NCI-H748 treated with DMSO at 0.1 percent for 48 hours (cell line): ENCODE measurements at places on chromosomes 11 and 22.

DNA sequence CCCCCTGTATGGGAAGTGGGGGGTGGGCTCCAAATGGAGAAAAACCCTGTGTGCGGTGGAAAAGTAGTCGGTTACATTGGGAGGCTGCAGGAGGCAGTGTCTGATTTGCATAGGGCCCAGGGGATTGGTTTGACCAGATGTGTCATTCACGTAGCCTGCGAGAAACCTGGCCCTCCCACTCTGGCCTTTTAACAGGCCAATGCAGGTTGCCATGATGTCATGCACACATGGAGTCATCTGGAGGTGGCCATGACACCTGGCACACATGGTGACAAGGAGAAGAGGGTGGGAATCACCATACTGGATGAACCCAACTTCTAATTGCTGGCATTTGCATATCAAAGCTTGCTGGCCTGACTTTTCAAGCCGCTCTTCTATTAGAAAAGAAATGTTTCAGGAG, 50.6 kb downstream of the FAM181B start:
- no peak for DNase-seq

DNA sequence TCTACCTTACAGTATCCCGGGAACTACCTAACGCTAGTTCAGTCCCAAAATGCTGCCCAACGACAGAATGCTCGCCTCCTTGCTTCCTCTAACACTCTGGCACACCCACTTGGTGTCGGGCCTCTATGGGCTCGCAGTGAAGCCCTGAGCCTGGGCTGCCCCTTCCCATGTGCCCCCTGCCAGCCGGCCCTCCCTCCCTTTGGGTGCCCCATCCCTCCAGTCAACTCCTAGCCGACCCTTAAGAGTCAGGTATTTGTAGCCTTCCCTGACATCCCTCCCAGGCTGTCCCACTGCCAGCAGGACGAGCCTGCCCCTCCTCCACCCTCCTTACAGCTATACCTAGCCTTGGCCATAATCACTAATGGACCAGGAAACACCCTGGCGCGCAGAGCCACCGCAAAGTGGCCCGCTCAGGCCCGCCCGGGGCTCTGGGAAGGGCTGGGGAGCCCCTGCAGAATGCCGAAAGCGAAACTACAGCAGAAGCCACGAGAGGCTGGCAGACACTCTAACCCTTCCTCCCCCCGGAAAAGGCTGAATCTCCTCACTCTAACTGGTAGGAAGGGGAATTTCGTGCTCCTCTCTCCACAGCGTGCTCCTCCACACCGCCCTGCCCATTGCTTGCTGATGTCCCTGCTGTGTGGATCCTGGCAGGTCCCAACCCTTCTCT, 8.2 kb downstream of the CBX7 start:
- no peak for DNase-seq

DNA sequence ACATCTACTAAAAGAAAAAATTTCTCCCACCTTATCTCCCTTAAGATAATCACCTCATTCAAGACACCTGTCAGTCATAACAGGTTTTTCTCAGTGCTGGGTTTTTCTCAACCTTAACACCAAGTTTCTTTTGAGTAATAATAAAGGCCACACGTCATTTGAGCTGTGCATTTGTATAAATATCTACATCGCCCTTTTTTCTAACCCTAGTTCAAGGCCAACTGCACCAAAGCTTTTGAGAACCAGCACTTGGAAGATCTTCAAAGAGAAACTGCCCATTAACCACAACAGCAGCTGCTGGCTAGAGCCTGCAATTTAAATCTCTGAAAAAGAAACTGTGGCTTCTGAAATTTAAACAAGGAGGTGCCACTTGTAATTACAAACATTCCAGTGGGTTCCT, 6.9 kb downstream of the CADM1 start:
- DNase-seq = no peak

DNA sequence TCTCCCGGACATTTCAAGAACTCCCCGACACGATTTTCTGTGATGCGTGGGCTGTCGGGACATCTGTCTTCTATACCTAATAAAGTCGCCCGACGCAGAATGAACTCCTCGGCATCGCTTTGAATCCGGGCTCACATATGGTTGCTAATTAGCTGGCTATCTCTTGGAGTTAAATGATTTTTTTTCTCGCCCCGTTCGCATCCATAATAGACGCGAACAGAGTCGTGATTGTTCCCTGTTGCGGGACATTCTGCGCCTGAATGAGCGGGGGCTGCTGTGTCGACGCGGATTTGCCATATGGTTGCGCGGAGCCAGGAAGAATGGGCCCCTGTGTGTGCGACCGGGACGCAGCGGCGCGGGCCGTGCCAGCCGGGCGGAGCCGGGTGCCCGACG, 16.4 kb downstream of the CDKN1C start:
- no peak for DNase-seq

GRCh38 chr11:69353696-69354544, 60.0 kb downstream of the MYEOV start:
- no peak for DNase-seq

DNA sequence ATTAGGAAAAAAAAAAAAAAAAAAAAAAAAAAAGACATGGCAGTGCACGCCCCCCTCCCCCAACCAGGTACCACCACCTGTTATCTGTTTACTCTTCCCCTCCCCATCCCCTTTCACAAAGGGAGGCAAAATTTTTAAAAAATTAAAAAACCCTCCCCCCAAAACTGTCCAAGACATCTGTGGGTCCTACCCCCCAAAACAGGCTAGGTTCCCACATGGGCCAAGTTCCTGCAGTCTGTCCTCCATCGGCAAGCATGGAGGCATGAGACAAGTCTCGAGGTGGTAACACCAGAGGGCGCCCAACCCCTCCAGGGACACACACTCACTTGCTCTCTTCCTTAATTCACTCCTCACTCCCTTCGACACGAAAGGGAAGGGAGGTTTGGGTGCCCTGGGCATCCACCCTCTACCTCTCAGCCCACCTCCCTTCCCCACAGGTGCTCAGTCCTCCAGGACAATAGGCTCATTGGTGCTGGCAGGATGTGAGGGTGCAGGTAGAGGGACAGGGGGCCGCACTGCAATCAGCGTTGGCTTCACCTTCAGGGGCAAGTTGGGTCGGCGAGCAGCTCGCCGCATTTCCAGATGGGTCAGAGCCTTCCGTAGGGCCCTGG, 2.2 kb upstream of the TUT1 start:
- peak; percentile 48 for DNase-seq

- no peak for DNase-seq
These were observed 20.1 kb downstream of the ADA2 start for GRCh38 chr22:17199003-17199731.

DNA sequence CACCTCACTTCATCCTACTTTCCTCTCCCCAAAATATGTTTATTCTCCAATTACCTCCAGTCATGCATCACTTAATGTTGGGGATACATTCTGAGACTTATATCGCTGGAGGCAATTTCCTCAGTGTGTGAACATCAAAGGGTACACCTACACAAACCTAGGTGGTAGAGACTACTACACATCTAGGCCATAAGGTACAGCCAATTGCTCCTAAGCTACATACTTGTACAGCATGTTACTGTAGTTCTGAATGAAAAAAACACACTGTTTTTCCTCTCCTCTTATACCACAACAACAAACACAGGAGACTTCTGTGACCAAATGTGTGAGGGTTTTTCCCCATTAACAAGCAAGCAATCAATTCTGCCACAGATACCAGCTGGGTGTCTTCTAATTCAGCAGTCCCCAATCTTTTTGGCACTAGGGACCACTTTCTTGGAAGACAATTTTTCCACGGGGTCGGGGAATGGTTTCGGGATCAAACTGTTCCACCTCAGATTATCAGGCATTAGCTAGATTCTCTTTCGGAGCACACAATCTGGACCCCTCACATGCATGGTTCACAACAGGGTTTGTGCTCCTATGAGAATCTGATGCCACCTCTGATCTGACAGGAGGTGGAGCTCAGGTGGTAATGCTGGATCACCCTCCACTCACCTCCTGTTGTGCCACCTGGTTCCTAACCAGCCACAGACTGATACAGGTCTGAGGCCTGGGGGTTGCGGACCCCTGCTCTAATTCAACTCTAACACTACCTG, 5.2 kb downstream of the KLHL22 start:
- DNase-seq = no peak

GRCh38 chr11:68498903-68499883, 38.6 kb downstream of the PPP6R3 start:
- DNase-seq = no peak

- no peak for DNase-seq
These were observed 95.8 kb downstream of the ADAMTS15 start for GRCh38 chr11:130544266-130544665.

DNA sequence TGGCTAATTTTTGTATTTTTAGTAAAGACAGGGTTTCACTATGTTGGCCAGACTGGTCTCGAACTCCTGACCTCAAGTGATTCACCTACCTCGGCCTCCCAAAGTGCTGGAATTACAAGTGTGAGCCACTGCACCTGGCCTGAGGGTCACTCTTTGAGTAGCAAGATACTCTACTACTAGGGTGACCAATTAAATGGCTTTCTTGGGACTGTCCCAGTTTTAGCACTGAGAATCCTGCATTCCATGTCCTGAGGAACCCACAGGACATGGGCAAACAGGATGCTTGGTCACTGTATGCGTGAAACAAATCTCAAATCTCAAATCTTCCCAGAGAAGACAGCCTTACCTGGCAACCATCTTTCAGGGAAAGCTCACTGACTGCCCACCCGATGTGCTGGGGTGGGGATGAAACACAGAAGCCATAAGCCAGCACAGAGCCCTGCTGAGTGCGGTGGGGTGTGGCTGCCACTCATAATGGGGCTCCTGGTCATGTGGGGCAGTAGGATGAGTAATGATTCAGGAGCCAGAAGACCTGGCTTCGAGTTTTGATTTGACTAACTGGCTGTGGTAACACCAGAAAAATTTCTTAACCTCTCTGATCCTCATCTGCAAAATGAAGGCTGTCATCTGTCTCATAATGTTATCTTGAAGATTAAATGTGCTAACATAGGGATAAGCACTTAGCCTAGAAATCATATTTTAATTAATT, 11.5 kb downstream of the CLMP start:
- no peak for DNase-seq

GRCh38 chr11:57491371-57492061, 24.0 kb downstream of the SLC43A1 start:
- DNase-seq = no peak

- no peak for DNase-seq
These were observed 36.6 kb downstream of the SLC25A17 start for GRCh38 chr22:40782521-40782920.

GRCh38 chr11:100203789-100204188, 483.3 kb upstream of the ARHGAP42 start:
- DNase-seq = no peak

GRCh38 chr11:126413426-126413825, 57.9 kb downstream of the ST3GAL4 start:
- no peak for DNase-seq

GRCh38 chr11:134576286-134576685, 164.2 kb upstream of the B3GAT1 start:
- no peak for DNase-seq

DNA sequence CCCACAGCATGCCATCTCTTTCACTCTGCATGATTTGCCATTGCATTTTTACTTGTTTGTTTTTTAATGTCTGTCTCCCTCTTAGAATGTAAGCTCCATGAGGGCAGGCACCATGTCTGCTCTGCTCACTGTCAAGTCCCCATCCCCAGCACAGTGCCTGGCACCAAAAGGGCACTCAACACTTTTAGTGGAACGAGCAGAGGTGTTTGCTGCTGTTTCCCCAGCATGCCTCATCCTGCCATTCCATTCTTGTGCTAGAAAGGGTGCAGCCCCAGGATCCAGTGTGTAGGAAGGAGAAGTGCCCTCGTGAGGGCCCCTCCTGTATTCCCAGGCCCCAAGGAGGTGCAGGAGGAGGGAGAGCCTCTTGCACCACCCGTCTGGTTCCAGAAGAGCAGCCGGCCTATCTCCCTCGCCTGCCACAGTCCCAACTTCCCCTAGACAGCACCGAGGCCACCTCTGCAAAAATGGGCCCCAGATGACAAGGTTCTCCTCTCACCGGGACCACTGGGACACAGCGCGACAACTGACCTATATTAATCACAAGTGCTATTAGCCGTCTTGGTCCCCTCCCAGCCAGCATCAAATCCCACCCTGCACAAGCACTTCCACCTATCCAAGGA, 33.3 kb upstream of the CACNG2 start:
- no peak for DNase-seq

- DNase-seq = peak; percentile 6
These were observed 150.1 kb upstream of the UBASH3B start for GRCh38 chr11:122505304-122506006.

- DNase-seq = no peak
These were observed 130.3 kb downstream of the EFCAB6 start for GRCh38 chr22:43681731-43682360.

- DNase-seq = no peak
These were observed 742.2 kb downstream of the NELL1 start for GRCh38 chr11:21411597-21411996.

DNA sequence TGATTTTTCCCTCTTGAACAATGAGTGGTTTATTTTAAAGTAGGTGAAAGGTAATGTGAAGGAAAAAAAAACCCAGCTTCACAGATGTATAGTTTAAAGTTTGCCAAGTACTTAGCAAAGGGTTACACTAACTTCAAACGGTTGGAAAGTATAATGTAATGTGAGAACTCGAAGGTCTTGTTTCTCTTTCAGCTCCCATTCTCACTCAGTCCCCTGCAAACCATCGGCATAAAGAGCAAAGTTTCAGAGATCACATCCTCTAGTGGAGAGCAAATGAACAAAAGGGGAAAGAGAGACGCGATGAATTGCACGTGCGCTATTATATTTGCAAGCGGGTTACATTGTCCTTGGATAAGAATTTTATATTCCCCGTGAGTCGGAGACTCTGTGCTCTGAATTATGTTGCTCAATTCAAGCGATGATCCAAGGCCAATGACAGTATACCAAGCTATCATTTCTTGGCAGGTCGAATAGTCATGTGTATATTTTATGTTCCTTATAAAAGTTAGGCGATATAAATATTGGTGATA, 37.6 kb upstream of the BIRC3 start:
- DNase-seq = peak; percentile 8

- DNase-seq = no peak
These were observed 55.2 kb downstream of the SLC1A2 start for GRCh38 chr11:35363854-35364780.

DNA sequence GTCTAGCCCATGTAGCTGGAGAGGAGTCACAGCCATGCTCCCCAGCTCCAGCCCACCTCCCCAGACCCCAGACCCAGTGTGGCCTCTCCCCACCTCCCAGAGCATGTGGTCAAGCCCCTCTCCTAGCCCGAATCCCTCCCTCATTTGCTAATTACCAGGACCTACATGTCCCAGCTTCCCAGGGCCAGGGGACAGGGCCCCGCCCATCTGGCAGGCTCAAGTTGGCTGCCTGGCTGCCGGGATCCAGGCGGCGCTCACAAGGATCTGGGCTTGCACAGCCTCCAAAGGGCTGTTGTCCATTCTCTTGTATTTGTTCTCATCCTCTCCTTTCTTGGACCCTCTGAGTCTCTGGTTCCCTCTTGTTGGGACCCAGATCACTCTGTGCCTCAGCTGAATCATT, 4.6 kb upstream of the MIF start:
- no peak for DNase-seq

GRCh38 chr11:17351172-17351509, 459 bp upstream of the NCR3LG1 start:
- DNase-seq = no peak

DNA sequence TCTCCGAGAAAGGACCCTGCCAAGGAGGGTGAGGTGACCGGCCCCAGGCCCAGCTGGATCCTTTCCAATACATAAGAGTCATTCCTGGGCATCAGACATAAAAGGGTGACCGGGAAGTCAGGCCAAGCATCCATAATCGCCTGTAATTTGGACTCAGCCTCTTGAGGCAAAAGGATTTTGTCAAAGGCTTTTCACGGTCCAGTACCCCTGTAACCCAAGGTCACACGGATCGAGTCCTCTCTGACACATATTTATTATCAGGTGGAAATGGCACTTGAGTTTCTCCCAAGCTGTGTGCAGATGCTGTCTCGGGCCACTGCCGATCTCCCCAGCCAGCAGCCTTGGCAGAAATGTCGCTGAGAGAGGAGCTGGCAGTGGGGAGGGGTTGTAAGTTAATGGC, 556.5 kb downstream of the MN1 start:
- no peak for DNase-seq
